ENCODE measurements at places on chromosomes 4 and X. TPM values are rescaled to one million over a fixed set of nuclear protein-coding genes. Genes with fewer than 3 reads are reported as not detected.
A peak's percentile ranks its signal among the peaks of the same experiment; 100 is the strongest.

The YIPF7 gene
- total RNA-seq, result not detected

The AGTR2 gene
- total RNA-seq, result not detected

The LNX1 gene
- not detected for total RNA-seq

The SLC9A7 gene
- 36.9 TPM for total RNA-seq

The FAM184B gene
- total RNA-seq, result not detected

The MGAT4D gene
- not detected for total RNA-seq

The TMEM35A gene
- not detected for total RNA-seq

The EDNRA gene
- total RNA-seq, result not detected

The ZNF157 gene
- 0.34 TPM for total RNA-seq

The CDS1 gene
- total RNA-seq, result not detected

DNA sequence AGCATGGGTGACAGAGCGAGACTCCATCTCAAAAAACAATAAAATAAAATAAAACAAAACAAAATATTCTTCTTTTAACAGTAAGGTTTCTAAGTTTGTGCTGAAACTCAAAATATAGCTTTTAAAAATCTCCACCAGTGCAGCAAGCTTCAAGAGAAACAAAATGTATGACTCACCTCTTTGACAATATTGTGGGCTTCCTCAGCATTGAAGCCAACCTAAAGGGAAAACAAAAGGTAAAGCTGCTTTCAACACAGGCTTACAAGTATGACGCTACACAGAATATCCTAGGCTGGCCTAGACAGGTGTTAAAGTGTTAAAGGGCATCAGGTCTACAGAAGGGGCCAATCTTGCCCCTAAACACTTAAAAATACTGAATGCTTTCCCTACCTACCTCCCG is 1.2 kb downstream of the DYNLT3 start:
- H3K27me3 ChIP-seq, result no peaks in the 10 kb centered on the region
- H3K4me3 ChIP-seq, result peak overlapping the region; percentile 80
- peaks cover 10% of the 10 kb centered on the region for H3K36me3 ChIP-seq
- H3K27ac ChIP-seq, result peak overlapping the region; percentile 84

DNA sequence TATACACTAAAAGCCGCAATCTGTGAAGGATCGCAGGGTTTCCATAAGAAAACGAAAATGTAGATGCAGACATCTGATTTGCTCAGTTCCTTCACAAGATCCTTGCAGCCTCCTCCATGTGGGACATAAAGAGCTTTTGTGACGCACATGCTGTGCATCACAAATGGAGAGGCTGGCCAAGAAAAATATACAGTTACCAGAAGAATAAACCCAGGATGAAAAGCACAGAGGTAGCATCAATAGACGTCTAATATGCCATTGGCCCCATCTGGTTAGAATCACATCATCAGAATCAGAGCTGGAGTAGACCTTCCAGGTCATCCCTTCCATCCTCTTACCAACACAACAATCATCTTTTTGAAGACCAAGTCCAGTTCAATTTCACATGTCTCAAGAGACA is 517.4 kb downstream of the RAB28 start:
- no peaks in the 10 kb centered on the region for H3K36me3 ChIP-seq
- no peaks in the 10 kb centered on the region for H3K4me1 ChIP-seq
- no peak for DNase-seq
- H3K27ac ChIP-seq, result no peak overlapping the region
- H3K4me3 ChIP-seq, result no peak overlapping the region

GRCh38 chr4:102623622-102624021 is 122.5 kb downstream of the NFKB1 start:
- no peaks in the 10 kb centered on the region for H3K27me3 ChIP-seq
- H3K4me1 ChIP-seq, result peaks cover 69% of the 10 kb centered on the region
- no peak overlapping the region for H3K27ac ChIP-seq
- DNase-seq, result no peak
- H3K4me3 ChIP-seq, result no peak overlapping the region

DNA sequence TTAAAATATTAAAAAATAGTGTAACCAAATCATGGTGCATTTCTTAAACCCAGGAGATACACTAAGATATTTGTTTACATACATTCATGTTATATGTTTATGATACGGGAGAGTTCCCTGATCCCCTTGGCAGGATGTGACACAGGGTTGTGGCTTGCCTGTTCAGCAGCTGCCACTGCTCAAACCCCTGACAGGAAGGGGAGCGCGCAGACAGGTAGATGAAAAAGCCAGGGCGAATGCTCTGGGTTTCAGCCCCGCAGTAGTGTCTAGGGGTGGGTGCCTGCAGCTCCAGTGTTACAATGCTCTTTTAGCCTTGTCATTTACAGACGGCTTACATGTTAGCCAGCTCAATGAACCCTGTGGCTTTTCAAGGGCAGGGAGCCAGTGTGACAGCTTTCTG is 1343.8 kb upstream of the IGFBP7 start:
- no peaks in the 10 kb centered on the region for H3K4me1 ChIP-seq
- DNase-seq, result no peak
- H3K4me3 ChIP-seq, result no peak overlapping the region
- no peaks in the 10 kb centered on the region for H3K36me3 ChIP-seq

DNA sequence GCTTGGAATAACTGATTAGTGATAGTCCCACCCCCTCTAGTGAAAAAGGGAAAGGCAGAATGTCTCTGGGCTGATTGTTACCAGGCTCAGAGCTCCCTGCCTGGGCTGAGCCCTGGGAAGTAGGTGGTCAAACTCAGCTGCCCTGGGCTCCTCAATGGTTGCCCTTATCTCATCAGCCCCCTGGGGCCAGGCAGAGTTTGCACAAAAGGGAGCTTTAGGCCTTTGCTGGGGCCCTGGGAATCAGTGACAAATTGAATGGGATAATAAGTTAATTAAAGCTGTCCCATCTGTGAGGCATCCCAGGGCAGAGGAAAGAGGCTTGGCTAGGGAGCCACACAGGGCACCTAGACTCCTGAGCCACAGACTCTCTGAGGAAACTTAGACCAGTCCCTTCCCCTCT is 89.0 kb downstream of the EFNB1 start:
- no peaks in the 10 kb centered on the region for H3K27me3 ChIP-seq
- no peak overlapping the region for H3K4me3 ChIP-seq
- DNase-seq, result no peak
- H3K4me1 ChIP-seq, result no peaks in the 10 kb centered on the region

DNA sequence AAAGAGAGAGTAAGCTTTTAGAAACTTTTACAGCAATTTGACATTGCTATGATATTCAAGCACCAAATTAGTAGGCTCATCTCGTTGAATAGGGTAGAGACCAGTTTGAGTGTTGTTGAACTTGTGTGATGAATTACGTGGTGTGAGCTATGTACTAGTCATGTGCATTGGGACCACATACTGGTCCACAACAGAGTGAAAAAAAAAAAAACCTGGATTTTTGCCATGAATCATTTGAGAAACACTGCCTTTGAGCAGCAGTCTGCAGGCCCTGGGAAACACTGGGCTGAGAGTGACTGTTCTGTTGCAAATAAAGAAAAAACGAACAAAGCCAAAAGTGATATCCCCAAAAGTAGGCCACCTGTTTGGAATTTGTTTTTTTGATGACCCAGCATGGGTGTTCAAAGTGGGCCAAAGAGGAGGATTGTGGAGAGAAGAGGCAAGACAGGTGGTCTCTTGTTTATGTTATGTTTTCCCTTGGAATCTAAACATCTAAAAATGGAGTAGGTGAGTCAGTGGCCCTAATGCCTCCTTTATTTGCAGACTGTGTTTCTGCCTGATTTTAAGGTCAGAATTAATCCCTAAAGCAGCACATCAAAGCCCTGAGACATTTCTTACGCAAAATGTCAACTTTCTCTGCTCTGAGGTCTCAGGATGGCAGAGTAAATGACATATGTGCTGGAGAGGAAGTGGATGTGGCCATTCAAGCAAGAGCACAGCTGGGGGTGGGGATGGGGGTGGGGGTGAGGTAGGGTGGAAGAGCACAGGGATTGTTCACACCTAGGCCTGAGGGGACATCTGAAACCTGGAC is 33.5 kb downstream of the TAF7L start:
- H3K4me1 ChIP-seq, result peaks cover 6% of the 10 kb centered on the region
- H3K4me3 ChIP-seq, result no peak overlapping the region
- no peaks in the 10 kb centered on the region for H3K27me3 ChIP-seq
- no peak for DNase-seq

GRCh38 chr4:93918856-93919255 is 90.3 kb downstream of the ATOH1 start:
- no peak overlapping the region for H3K27ac ChIP-seq
- no peak overlapping the region for H3K4me3 ChIP-seq
- no peak for DNase-seq
- no peaks in the 10 kb centered on the region for H3K4me1 ChIP-seq

- peaks cover 2% of the 10 kb centered on the region for H3K27me3 ChIP-seq
- no peak overlapping the region for H3K27ac ChIP-seq
- H3K4me3 ChIP-seq, result no peak overlapping the region
- DNase-seq, result no peak
Measured at GRCh38 chr4:88752076-88752463, 54.4 kb upstream of the NAP1L5 start.

- DNase-seq, result no peak
- no peaks in the 10 kb centered on the region for H3K27me3 ChIP-seq
- H3K27ac ChIP-seq, result no peak overlapping the region
- no peaks in the 10 kb centered on the region for H3K36me3 ChIP-seq
Measured at GRCh38 chrX:75603833-75604232, 81.0 kb upstream of the ZDHHC15 start.

GRCh38 chr4:98369322-98369721 is 108.1 kb downstream of the RAP1GDS1 start:
- peaks cover 37% of the 10 kb centered on the region for H3K36me3 ChIP-seq
- H3K4me3 ChIP-seq, result no peak overlapping the region
- no peak overlapping the region for H3K27ac ChIP-seq
- DNase-seq, result no peak
- H3K27me3 ChIP-seq, result no peaks in the 10 kb centered on the region
- no peaks in the 10 kb centered on the region for H3K4me1 ChIP-seq

DNA sequence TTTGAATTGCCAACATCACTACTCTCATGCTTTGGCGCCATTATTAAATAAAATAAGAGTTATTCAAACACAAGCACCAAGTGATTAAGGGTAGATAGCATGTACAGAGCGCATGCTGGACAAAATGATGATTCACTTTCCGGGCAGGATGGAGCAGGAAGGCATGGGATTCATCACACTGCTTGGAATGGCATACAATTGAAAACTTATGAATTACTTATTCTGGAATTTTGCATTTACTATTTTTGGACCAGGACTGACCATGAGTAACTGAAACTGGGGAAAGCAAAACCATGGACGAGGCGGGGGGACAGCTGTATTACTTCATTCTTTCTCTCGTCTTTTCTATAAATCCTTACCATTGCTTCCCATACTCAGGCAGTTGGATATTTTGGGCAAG is 28.5 kb upstream of the FGF5 start:
- no peaks in the 10 kb centered on the region for H3K4me1 ChIP-seq
- no peak for DNase-seq
- H3K27ac ChIP-seq, result no peak overlapping the region
- H3K27me3 ChIP-seq, result peaks cover 10% of the 10 kb centered on the region
- H3K36me3 ChIP-seq, result no peaks in the 10 kb centered on the region

DNA sequence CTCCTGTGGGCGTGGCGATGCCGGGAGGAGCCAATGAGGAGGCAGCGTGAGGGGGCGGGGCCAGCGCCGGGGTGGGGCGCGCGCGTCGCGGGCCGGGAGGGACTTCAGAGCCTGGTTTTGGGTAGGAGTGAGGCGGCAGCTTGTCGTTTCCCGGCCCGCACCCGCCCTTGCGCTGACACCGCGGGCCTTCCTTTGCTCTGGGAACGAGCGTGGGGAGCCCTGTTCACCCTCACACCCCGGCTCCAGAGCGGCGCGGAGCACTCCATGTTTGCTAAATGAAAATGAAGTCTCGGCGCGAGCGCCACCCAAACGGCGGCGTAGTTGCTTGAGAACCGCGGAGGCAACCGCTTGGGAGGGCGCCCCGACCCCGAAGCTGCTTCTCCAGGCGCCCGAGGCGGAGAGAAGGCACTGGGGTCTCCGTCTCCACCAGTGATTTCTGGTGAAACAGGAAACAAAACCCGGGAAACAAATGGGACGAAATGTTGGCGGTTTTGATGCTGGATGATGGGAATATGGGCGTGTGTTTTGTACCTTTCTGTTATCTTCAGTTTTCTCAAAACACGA is 497 bp upstream of the GRPEL1 start:
- peak overlapping the region; percentile 94 for H3K4me3 ChIP-seq
- peak overlapping the region; percentile 94 for H3K27ac ChIP-seq
- H3K27me3 ChIP-seq, result peaks cover 18% of the 10 kb centered on the region
- H3K4me1 ChIP-seq, result peaks cover 49% of the 10 kb centered on the region

- H3K36me3 ChIP-seq, result peaks cover 7% of the 10 kb centered on the region
- DNase-seq, result no peak
- no peak overlapping the region for H3K4me3 ChIP-seq
- H3K27ac ChIP-seq, result no peak overlapping the region
- peaks cover 24% of the 10 kb centered on the region for H3K4me1 ChIP-seq
- no peaks in the 10 kb centered on the region for H3K27me3 ChIP-seq
Measured at GRCh38 chrX:154530286-154530685, 14.3 kb upstream of the FAM3A start.

DNA sequence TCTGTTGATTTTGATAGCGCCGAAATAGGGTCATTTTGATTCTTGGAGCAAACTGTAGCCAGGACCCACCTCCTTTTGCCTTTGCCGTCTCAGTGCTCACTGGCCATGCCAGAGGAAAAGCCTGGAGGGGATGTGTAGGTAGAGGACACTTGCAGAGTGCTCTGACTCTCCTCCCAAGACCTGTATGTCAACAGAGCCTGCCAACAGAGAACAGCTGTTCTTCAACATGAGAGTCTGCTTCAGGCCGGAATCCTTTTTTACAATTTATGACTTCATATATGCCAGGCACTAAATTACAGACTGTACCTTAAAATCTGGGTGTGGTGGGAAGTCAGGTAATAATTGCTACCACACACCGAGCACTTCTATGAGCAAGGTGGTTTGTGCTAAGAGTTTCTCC is 94.2 kb downstream of the KDR start:
- H3K36me3 ChIP-seq, result no peaks in the 10 kb centered on the region
- no peaks in the 10 kb centered on the region for H3K4me1 ChIP-seq
- DNase-seq, result no peak
- no peak overlapping the region for H3K27ac ChIP-seq
- peaks cover 5% of the 10 kb centered on the region for H3K27me3 ChIP-seq

DNA sequence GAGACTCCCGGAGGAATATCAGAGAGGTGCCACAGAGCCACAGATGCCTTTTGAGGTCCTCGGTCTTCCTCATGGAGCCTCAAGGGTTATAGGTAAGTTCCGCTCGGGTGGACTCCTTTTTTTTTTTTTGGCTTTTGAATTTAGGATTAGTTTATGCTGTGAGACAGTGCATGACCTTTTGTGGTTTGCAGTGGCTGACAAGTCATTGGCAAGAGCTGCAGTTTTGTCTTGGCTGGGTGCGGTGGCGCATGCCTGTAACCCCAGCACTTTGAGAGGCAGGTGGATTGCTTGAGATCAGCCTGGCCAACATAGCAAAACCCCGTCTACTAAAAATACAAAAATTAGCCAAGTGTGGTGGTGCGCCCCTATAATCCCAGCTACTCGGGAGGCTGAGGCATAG is 4.5 kb upstream of the GRSF1 start:
- H3K36me3 ChIP-seq, result no peaks in the 10 kb centered on the region
- peak overlapping the region; percentile 22 for H3K4me3 ChIP-seq
- H3K27ac ChIP-seq, result no peak overlapping the region
- no peaks in the 10 kb centered on the region for H3K27me3 ChIP-seq

DNA sequence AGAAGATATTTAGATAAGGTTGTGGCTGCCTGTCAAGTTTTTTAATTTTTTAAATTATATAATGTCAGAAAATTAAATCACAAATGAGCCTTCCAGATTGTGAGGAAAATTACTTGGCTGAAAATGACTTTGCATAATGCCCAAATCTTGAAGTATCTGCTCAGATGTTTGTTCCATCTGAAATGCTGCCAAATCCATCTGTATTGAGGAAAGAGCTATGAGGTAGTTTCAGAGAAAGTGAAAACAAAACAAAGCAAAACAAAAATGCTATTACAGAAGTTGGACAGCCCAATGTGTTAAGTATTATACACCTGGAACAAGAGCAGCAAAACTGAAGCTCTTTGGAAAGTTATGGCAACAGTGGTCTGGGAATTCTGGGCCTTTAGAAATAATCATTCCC is 23.3 kb upstream of the GUCY1B1 start:
- DNase-seq, result no peak
- no peak overlapping the region for H3K27ac ChIP-seq
- H3K4me1 ChIP-seq, result no peaks in the 10 kb centered on the region
- H3K36me3 ChIP-seq, result no peaks in the 10 kb centered on the region
- no peaks in the 10 kb centered on the region for H3K27me3 ChIP-seq

Measured in activated T-helper 1 cell treated with anti-CD3 and anti-CD28 coated beads, Interleukin-12 subunit alpha, Interleukin-12 subunit beta, Interleukin-2, Interleukin-4 antibody, amounts not matched to agents 30 ng/mL and 10 ng/mL and 1 ng/mL, durations not matched to agents 14 hours and 24 hours and 36 hours (primary cell).